AG09319 (cell line): ENCODE measurements at places on chromosomes 7 and 10.

GRCh38 chr7:98872328-98872924 lies 2.6 kb upstream of the TMEM130 start:
- DNase-seq = no peak

GRCh38 chr7:90337106-90337505 lies 9.4 kb upstream of the GTPBP10 start:
- no peak for DNase-seq

GRCh38 chr7:127365164-127365956 lies 27.1 kb downstream of the ZNF800 start:
- DNase-seq = no peak

DNA sequence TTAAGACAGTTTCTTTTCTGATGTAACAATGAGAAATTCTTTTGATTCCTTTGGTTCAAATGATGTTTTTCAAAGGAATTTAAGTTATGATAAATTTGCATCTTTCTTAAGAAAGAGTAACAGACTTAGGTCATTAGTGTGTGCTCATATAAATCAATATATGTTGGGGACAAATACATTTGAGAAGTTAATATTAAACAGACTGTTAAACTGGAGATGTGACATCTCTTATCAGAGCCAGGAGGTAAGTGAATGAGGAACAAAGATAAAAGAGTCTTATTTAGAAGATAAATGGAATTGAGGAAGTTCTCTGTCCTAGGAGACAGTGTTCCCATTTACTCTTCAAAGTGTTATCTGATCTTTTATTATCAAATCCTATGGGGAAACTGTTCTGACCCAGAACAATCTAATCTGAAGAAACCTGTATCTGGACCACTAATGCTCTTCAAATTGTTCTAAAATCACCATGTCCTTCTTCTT lies 104.8 kb upstream of the LAMB4 start:
- DNase-seq = no peak

DNA sequence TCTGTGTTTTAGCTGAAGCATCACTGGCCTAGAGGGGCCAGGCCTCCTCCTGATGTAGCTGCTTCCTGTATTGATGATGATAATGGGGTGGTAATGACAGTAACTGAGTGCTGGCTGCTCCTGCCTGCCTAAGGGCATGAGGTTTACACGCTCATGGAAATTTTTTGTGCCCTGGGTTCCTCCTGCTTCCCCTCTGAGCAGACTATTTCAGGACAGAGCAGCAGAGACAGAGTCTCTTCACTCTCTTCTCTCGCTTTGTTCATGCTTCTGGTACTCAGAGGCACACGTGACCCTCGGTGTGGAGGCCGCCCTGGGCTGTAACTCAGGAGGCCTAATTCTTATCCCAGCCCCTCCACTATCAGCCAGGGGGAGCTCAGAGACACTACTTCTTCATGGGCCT lies 27.9 kb downstream of the LRRC20 start:
- no peak for DNase-seq
